ENCODE measurements at places on chromosomes 16 and 17. TPM values are rescaled to one million over a fixed set of nuclear protein-coding genes. Genes with fewer than 3 reads are reported as not detected.

Gene ATAD5
- total RNA-seq, result 4.0 TPM

Gene INCA1
- total RNA-seq, result not detected

Gene GDPD3
- 0.31 TPM for total RNA-seq

Gene TSR3
- total RNA-seq, result 21.3 TPM

Gene TMEM100
- not detected for total RNA-seq

Gene SETD1A
- 16.1 TPM for total RNA-seq

Gene C16orf89
- total RNA-seq, result not detected

Gene GAS2L2
- under 0.01 TPM for total RNA-seq

Gene VPS25
- 27.0 TPM for total RNA-seq

Gene ZMYND15
- total RNA-seq, result 1.3 TPM

Gene ACE
- 1.3 TPM for total RNA-seq

Gene CCL8
- not detected for total RNA-seq

Gene APOH
- total RNA-seq, result not detected

Gene PAQR4
- total RNA-seq, result 3.1 TPM

Data from mononuclear cell (primary cell).